ENCODE measurements at places on chromosomes 1 and 21.
A peak's percentile ranks its signal among the peaks of the same experiment; 100 is the strongest.

DNA sequence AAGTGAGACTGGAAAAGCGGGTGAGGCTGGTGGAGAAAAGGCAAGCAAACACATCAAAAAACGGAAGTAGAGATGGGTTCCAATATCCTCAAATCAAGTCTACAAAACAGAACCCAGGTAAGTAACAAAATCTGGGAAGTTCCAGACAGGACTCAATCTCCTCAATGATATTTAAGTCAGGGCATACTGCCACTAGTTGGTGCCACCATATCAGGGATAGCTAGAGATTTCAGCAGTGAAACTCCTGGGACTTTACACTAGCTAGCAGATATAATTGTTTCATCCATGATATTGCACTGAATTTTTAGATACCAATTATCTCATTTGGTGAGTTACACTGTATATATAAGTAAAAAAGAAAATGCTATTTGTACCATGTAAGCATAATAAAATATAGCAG, 52.0 kb downstream of the EYA3 start:
- H3K27me3 ChIP-seq: no peaks in the 10 kb centered on the region
- peaks cover 19% of the 10 kb centered on the region for H3K36me3 ChIP-seq
- DNase-seq: peak; percentile 8
- no peak overlapping the region for H3K4me3 ChIP-seq
- no peak overlapping the region for H3K27ac ChIP-seq

- no peaks in the 10 kb centered on the region for H3K36me3 ChIP-seq
- peaks cover 4% of the 10 kb centered on the region for H3K27me3 ChIP-seq
- no peaks in the 10 kb centered on the region for H3K4me1 ChIP-seq
- no peak overlapping the region for H3K4me3 ChIP-seq
Observed at GRCh38 chr1:210915890-210916507, 217.9 kb downstream of the KCNH1 start.

GRCh38 chr1:173365341-173365740, 111.8 kb upstream of the PRDX6 start:
- peaks cover 9% of the 10 kb centered on the region for H3K4me1 ChIP-seq
- DNase-seq: no peak
- H3K27ac ChIP-seq: no peak overlapping the region
- H3K36me3 ChIP-seq: peaks cover 4% of the 10 kb centered on the region
- no peak overlapping the region for H3K4me3 ChIP-seq

DNA sequence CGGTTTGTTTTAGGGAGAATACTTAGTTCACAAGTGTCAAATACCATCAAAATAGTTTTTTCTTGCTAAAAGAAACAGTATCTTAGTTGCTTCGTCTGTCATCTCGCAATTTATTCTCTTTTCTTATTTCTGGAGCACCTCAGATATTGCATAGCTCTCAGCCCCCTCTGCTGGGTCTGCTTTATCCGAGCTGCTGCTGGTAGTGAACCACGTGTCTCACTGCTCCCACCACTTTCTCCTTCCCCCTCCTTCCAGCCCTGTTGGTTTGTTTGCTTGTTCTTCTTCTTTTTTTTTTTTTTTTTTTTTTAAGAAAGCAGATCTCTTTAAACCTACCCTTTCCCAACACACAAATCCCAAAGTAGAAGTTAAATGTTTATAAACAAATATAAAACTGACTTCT, 170.8 kb downstream of the EDEM3 start:
- no peak for DNase-seq
- no peaks in the 10 kb centered on the region for H3K36me3 ChIP-seq
- no peaks in the 10 kb centered on the region for H3K4me1 ChIP-seq
- no peak overlapping the region for H3K27ac ChIP-seq
- H3K27me3 ChIP-seq: peaks cover 8% of the 10 kb centered on the region

GRCh38 chr1:152220166-152221163, 3.5 kb downstream of the HRNR start:
- H3K4me1 ChIP-seq: no peaks in the 10 kb centered on the region
- peaks cover 2% of the 10 kb centered on the region for H3K27me3 ChIP-seq
- H3K36me3 ChIP-seq: peaks cover 2% of the 10 kb centered on the region
- no peak overlapping the region for H3K4me3 ChIP-seq
- no peak overlapping the region for H3K27ac ChIP-seq

DNA sequence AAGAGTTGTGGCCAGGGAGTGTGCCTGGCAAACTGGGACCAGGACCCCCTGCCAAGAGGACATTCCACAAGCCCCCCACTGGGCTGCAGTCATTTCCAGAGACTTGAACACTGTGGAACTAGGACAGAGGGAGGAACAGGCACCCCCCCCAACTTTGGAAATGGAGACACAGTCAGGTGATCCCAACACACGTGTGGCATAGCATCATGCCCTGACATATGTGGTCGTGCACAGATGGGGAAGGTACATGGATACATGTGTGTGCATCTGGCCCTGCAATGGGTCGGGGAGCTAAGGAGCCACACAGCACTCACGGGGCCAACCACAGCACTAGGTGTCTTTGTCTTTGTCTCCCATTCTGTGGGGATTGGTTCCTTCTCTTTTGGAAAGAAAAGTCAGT, 6.6 kb upstream of the TFF3 start:
- H3K4me1 ChIP-seq: peaks cover 2% of the 10 kb centered on the region
- H3K27ac ChIP-seq: no peak overlapping the region
- H3K27me3 ChIP-seq: peaks cover 3% of the 10 kb centered on the region
- no peak for DNase-seq
- no peak overlapping the region for H3K4me3 ChIP-seq

DNA sequence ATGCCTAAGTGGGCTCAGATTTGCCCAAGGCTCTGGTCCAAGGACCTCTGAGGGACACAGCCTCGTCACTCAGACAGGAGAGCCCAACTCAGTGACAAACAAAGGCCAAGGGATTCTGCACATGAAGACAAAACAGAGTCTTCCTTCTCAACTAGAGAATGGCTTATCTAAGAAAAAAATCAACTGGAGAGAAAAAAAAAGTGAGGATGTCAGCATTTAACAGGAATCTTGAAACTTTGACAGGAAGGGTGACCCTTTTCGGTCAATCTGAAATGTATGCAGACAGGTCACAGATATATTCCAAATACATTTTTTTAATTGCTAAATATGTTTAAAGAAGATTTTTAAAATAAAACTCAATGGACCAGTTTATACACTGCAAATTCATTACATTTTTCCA, 154.5 kb downstream of the ETS2 start:
- H3K27ac ChIP-seq: no peak overlapping the region
- no peaks in the 10 kb centered on the region for H3K36me3 ChIP-seq
- no peaks in the 10 kb centered on the region for H3K27me3 ChIP-seq
- H3K4me1 ChIP-seq: no peaks in the 10 kb centered on the region
- DNase-seq: no peak
- no peak overlapping the region for H3K4me3 ChIP-seq

- H3K27ac ChIP-seq: no peak overlapping the region
- DNase-seq: no peak
- peak overlapping the region; percentile 97 for H3K4me3 ChIP-seq
- H3K4me1 ChIP-seq: peaks cover 8% of the 10 kb centered on the region
Observed at GRCh38 chr1:214604523-214604922, 1.5 kb downstream of the CENPF start.

GRCh38 chr1:202349206-202349928, 868 bp downstream of the PPP1R12B start:
- H3K36me3 ChIP-seq: no peaks in the 10 kb centered on the region
- peak overlapping the region; percentile 25 for H3K27ac ChIP-seq
- DNase-seq: peak; percentile 24
- peak overlapping the region; percentile 86 for H3K4me3 ChIP-seq
- H3K4me1 ChIP-seq: peaks cover 25% of the 10 kb centered on the region

- no peak overlapping the region for H3K27ac ChIP-seq
- no peak overlapping the region for H3K4me3 ChIP-seq
- no peak for DNase-seq
- no peaks in the 10 kb centered on the region for H3K27me3 ChIP-seq
Observed at GRCh38 chr1:92043621-92044020, 13.8 kb downstream of the EPHX4 start.

- peak overlapping the region; percentile 70 for H3K4me3 ChIP-seq
- peak overlapping the region; percentile 97 for H3K27ac ChIP-seq
- no peaks in the 10 kb centered on the region for H3K36me3 ChIP-seq
- peak; percentile 81 for DNase-seq
- no peaks in the 10 kb centered on the region for H3K27me3 ChIP-seq
Observed at GRCh38 chr1:234725177-234726132, 115.5 kb upstream of the IRF2BP2 start.

- H3K4me1 ChIP-seq: no peaks in the 10 kb centered on the region
- no peak for DNase-seq
- no peak overlapping the region for H3K27ac ChIP-seq
- no peak overlapping the region for H3K4me3 ChIP-seq
- H3K27me3 ChIP-seq: no peaks in the 10 kb centered on the region
Observed at GRCh38 chr1:216924732-216925131, 201.5 kb upstream of the ESRRG start.

- no peak overlapping the region for H3K27ac ChIP-seq
- H3K4me1 ChIP-seq: peaks cover 35% of the 10 kb centered on the region
- no peak for DNase-seq
- H3K4me3 ChIP-seq: no peak overlapping the region
- H3K27me3 ChIP-seq: peaks cover 2% of the 10 kb centered on the region
- no peaks in the 10 kb centered on the region for H3K36me3 ChIP-seq
Observed at GRCh38 chr1:16152481-16153087, 3.3 kb downstream of the EPHA2 start.

GRCh38 chr1:225881081-225881958, 860 bp downstream of the TMEM63A start:
- H3K27me3 ChIP-seq: no peaks in the 10 kb centered on the region
- H3K4me1 ChIP-seq: peaks cover 55% of the 10 kb centered on the region
- peak; percentile 66 for DNase-seq
- peak overlapping the region; percentile 92 for H3K4me3 ChIP-seq

DNA sequence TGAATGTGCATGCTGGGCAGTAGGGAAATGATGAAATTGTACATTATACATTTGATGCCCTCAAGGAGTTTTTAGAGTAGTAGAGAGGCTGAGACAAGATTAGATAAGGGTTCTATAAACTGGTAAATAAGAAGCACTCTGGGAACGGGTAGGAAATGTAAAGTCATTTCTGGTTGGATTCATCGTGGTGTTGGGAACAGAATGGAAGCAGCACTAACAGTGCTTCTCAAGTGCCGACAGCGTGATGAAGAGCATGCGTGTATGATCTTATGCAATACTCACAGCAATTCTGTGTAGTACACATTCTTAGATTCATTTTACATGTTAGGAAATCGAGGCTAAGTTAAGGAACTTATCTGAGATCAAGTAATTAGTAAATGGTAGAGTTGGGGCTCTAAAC, 45.9 kb downstream of the GPR88 start:
- no peak for DNase-seq
- H3K27ac ChIP-seq: no peak overlapping the region
- H3K4me3 ChIP-seq: no peak overlapping the region
- H3K27me3 ChIP-seq: peaks cover 2% of the 10 kb centered on the region
- peaks cover 8% of the 10 kb centered on the region for H3K4me1 ChIP-seq
- H3K36me3 ChIP-seq: no peaks in the 10 kb centered on the region

DNA sequence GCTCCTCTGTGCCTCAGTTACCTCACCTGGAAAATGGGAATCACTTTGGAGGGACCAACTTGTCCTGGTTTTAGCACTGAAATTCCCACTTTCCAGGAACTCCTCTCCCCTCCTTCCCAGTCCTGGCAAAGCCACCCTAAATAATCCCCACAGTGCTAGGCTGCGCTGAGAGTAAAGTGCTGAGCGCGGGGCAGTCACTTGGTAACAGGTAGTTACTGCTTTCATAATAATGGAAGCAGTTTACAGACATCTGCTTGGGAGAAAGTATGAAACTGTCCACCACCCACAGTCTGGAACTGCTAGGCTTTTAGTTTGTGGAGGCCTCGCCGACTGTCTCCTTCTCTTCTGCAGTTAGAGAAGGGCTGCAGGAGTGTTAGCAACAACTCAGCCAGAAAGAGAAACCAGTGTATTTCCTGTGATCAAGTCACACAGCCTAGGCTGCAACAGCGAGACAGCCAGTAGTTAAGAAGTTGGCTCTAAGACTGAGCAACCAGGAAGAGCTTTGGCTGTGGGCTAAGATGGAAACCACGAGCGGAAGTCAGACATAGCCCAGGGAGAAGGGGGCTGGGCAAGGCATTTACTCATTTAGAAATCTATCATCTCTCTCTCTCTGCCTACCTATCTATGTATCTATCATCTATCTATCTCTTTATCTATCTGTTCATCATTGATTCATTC, 30.8 kb upstream of the ABCG1 start:
- peak overlapping the region; percentile 95 for H3K27ac ChIP-seq
- H3K27me3 ChIP-seq: no peaks in the 10 kb centered on the region
- DNase-seq: peak; percentile 94
- peaks cover 1% of the 10 kb centered on the region for H3K36me3 ChIP-seq
- H3K4me1 ChIP-seq: peaks cover 70% of the 10 kb centered on the region
- H3K4me3 ChIP-seq: peak overlapping the region; percentile 60

GRCh38 chr1:102241431-102242338, 245.0 kb upstream of the OLFM3 start:
- no peak overlapping the region for H3K27ac ChIP-seq
- no peak for DNase-seq
- H3K4me1 ChIP-seq: no peaks in the 10 kb centered on the region
- H3K36me3 ChIP-seq: no peaks in the 10 kb centered on the region

- no peaks in the 10 kb centered on the region for H3K27me3 ChIP-seq
- H3K4me3 ChIP-seq: no peak overlapping the region
- no peak overlapping the region for H3K27ac ChIP-seq
- H3K4me1 ChIP-seq: no peaks in the 10 kb centered on the region
- peaks cover 3% of the 10 kb centered on the region for H3K36me3 ChIP-seq
Observed at GRCh38 chr21:39125752-39126485, 57.3 kb downstream of the PSMG1 start.

- H3K27ac ChIP-seq: no peak overlapping the region
- H3K36me3 ChIP-seq: no peaks in the 10 kb centered on the region
- no peak for DNase-seq
Observed at GRCh38 chr1:18528616-18529015, 47.9 kb downstream of the KLHDC7A start.

DNA sequence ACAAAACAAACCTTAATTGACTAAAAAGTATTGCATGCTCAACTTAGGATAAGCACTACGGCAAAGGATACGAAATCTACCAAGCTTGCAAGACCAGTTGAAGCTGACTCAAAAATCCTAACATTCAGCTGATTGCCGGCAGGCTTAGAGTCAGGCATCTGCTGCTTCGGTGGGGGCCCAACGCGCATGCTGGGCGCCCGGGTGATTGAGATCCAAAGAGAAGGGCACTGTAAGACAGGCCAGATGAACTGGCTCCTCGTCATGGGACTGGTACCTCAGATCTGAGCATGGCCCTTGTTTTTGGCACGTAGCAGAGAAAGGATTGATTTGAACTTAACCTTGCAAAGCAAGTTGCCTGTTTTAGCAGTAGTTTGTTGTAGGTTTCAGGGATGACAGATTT, 86.6 kb downstream of the PRDM2 start:
- H3K27me3 ChIP-seq: no peaks in the 10 kb centered on the region
- no peak overlapping the region for H3K27ac ChIP-seq
- H3K4me3 ChIP-seq: no peak overlapping the region
- DNase-seq: no peak

GRCh38 chr1:200328379-200328778, 81.5 kb downstream of the ZNF281 start:
- no peak overlapping the region for H3K4me3 ChIP-seq
- H3K36me3 ChIP-seq: no peaks in the 10 kb centered on the region
- no peak overlapping the region for H3K27ac ChIP-seq
- peaks cover 4% of the 10 kb centered on the region for H3K27me3 ChIP-seq

All from activated naive CD4-positive, alpha-beta T cell treated with anti-CD3 and anti-CD28 coated beads for 36 hours (primary cell).